Muscle of arm (tissue), 14 donors: ENCODE measurements at places on chromosomes 2 and 18. TPM values are rescaled to one million over a fixed set of nuclear protein-coding genes. Genes with fewer than 3 reads are reported as not detected.
A peak's percentile ranks its signal among the peaks of the same experiment; 100 is the strongest.

KHK gene
- polyA plus RNA-seq = 2.1 TPM

- DNase-seq = no peak
Measured at GRCh38 chr2:58293056-58293455, 51.9 kb upstream of the FANCL start.

UBR3 gene
- 63.4 TPM for polyA plus RNA-seq

GRCh38 chr2:10172033-10172871 is 49.7 kb downstream of the RRM2 start:
- no peak for DNase-seq

MBD5 gene
- 25.4 TPM for polyA plus RNA-seq

- DNase-seq = no peak
Measured at GRCh38 chr18:8703781-8704301, 1.5 kb upstream of the MTCL1 start.

DNA sequence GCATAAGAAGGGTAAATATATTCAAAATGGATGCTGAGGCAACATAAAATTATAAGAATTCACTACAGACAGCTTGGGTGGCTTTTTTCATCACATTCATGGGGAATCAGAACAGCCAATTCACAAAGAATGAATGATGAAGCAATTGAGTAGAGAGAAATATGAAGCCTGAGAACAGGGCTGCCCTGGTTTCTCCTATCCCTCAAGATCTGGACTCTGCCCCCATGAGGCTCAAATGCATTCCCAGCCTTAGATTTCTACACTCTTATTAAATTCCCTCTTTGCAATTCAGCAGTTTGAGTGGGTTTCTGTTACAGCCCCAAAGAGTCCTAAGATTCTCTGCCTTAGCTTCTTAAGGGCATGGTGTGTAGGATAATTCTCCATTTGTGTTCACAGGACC is 172.5 kb downstream of the MAIP1 start:
- DNase-seq = peak; percentile 30

DNA sequence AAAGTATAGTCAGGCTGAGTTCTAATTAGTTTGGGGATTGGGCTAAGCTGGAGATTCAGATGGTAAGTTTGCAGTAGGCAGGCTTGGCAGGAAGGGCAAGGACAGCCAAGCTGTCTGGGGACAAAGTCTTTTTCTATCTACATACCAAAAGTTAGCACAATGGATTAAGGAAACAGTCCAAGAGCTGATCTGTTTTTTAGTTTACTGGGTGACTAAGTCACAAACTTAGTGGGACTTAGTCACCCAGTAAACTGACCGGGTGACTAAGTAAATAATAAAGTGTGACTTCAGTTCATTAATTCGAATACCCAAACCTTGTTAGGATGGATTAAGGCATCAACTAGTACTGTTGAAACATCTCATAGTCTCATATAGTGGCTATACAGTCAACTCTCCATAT is 1386.0 kb upstream of the CELF4 start:
- DNase-seq = no peak

- no peak for DNase-seq
Measured at GRCh38 chr2:237158194-237158593, 72.5 kb downstream of the COPS8 start.

- DNase-seq = no peak
Measured at GRCh38 chr2:129078548-129078947, 759.9 kb upstream of the HS6ST1 start.

UGT1A10 gene
- not detected for polyA plus RNA-seq

- DNase-seq = no peak
Measured at GRCh38 chr2:231057590-231057989, 923 bp downstream of the PSMD1 start.

- DNase-seq = no peak
Measured at GRCh38 chr2:753123-753522, 75.9 kb upstream of the TMEM18 start.

GRCh38 chr2:217858519-217859491 is 144.0 kb downstream of the TNS1 start:
- DNase-seq = peak; percentile 97

GRCh38 chr2:54601339-54601738 is 122.1 kb upstream of the EML6 start:
- DNase-seq = no peak

DNA sequence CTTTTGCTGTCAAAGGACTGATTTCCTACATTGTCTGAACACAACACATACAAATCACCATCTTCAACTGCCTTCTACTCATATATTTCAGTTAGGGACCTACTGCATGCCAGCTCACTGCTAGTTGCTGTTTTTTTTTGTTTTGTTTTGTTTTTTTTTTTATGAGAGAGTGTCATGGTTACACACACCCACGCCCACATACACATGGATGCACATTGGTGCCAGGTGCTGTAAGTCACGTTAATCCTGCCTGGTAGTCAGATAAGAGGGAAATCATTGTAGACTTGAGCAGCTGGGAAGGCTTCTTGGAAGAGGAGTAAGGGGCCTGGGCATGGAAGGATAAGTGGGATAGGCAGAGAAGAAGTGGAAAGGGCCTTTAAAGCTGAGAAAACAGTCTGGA is 209.9 kb downstream of the TDRD15 start:
- no peak for DNase-seq

DNA sequence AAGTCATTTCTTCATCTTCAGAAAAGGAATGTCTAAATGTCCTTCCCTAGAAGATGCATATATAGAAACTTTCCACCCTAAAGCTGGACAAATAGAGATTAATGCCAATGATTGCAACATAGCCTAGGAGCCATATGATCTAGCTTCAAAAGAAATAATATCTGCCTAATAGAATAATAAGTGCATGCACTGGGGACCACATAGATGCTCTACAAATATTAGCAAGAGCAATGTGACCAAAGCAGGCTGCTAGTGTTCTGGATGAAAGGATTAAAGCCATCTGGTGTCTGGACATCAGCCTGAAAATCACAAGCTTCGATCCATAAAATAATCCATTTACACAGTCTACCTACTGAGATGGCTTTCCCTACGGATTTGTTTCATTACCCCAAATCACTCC is 280.1 kb upstream of the KLHL14 start:
- no peak for DNase-seq

- DNase-seq = peak; percentile 31
Measured at GRCh38 chr2:128016620-128017019, 11.2 kb downstream of the SAP130 start.

DNA sequence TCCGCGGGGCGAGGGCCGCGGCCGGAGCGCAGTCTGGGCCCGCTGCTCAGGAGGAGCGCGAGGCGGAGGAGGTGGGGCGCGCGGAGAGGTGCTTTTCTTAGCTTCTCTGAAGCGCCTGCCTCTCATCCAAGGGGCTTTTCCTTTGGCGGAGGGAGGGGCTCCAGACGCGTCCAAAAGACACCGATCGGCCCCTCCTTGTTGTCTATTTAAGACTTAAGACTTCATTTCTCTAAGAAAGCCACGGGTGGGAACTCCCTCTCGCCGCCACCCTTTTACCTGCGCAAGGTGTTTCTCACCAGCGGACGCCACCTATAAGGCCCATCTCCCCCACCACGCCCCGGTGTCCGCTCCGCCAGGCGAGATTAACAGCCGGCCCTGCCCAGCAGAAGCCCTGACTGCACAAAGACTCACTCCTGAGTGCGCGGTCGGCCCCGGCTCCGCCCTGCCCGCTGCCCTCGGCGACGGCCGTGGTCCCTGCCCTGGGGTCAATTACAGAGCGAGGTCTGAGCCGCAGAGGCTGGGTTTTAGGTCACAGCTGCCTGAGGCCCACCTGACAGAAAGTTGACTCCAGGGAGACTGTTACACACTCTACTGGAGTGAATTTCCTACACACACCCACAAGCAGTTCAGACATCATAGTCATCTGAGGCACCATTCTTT is at the start of gene DSC2:
TSS of gene DSC2 (minus strand) at position 397 of the 660 bp plus-strand sequence. CDS start 450 bp downstream, outside the sequence.
- DNase-seq = peak; percentile 5

DNA sequence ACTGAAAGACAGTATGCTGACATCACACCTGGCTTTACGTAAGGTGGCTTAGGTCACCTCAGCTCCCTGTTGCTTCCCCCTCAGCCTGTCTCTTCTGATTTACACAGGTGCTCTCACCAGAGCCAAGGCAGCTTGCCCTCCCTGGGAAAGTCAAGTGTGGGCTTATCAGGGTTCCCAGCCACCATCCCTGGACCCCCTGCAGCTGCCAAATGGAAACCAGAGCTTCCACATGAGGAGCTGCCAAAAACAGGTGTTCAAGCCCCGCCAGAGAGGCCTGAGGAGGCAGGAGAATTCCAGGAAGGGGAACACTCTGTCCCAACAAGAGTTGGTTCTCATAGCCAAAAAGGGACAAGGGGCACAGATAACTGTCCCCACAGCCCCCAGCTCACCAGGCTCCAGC is 266.7 kb downstream of the ATAD2B start:
- DNase-seq = no peak

- DNase-seq = no peak
Measured at GRCh38 chr2:240156435-240157146, 16.1 kb upstream of the OTOS start.

GRCh38 chr2:173347305-173348168 is 7.1 kb upstream of the CDCA7 start:
- no peak for DNase-seq

DNA sequence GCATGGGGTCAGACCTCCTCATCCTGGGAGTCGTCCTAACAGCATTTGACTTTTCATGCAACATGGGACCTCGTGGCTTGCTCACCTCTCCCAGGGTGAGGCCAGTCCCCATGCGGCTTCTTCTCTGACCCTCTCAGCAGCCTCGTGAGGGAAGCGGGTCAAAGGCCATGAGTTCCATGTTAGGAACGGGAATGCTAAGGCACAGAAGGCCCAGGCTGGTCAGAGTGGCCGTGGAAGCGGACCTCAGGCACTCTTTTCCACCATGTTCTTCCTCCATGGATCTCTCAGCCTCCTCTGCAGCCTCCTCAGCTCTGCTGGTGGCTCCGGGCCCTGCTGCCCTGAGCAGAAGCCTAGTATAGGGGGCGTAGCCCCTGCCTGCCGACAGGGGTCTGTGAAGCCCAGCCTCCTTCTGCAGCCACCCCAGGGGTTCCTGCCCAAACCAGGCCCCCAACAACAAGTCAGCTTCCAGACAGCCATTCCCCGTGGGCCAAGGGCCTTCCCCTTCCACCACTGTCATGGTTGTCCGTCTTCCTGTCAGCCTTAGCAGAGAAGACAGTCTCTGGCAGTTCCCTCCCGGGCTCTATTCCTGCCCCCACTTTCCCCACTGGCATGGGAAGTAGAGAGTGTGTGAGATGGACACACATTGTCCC is 60.0 kb upstream of the OTOF start:
- DNase-seq = no peak

ZBTB7C gene
- polyA plus RNA-seq = 7.0 TPM

AOX1 gene
- 1.5 TPM for polyA plus RNA-seq

DNA sequence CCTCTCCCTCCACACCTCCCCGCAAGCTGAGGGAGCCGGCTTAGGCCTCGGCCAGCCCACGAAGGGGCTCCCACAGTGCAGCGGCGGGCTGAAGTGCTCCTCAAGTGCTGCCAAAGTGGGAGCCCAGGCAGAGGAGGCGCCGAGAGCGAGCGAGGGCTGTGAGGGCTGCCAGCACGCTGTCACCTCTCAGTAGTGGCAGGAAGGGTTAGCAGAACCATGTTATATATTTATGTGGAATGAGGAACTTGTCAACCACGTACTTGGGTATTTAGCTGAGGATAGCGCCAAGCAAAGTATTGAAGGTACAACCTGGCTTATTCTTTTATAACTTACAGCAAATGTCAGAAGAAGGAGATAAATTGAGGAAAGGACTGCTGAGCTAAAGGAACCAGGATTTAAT is 144.1 kb upstream of the MGAT5 start:
- no peak for DNase-seq
